ENCODE measurements at places on chromosomes 11 and 22.

DNA sequence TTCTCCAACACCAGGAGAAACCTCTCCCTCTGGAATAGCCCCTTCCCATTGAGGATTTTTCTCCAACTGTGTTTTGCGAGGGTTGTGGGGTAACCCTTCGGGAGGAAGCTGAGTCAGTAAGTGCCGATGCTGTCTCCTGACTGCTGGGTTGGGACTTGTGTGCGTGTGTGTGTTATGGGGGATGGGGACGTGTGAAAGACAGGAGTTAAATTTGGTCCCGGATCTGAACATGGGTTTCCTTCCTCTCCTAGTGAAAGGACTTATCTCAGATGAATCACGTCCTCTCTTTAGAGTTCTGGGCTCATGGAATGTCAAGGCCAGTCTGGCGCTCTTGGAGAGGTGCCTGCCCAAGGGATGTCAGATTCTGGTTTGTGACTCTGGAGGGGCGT is 33.3 kb downstream of the KIAA1671 start:
- no peak for DNase-seq

- DNase-seq: no peak
Observed at GRCh38 chr11:68574308-68574707, 110.0 kb upstream of the GAL start.

DNA sequence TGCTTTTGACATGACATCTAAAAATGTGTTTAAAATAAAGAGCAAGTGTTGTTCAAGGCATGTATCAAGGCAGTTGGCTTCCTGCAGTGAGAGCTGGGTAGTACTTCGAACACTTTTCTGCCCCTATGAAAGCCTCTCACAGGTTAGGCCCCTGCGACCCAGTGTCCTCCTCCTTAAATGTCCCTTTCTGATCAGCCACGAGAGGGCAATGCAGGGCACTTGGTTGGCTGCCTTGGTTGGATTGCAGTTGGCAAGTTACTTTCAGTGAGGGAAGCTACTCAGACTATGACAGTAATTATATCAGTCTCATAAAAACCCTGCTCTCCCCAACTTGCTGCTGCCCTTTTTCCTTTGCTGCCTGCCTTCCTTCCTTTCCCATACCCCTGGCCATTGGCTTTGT is 743.8 kb downstream of the NTM start:
- DNase-seq: peak; percentile 37

DNA sequence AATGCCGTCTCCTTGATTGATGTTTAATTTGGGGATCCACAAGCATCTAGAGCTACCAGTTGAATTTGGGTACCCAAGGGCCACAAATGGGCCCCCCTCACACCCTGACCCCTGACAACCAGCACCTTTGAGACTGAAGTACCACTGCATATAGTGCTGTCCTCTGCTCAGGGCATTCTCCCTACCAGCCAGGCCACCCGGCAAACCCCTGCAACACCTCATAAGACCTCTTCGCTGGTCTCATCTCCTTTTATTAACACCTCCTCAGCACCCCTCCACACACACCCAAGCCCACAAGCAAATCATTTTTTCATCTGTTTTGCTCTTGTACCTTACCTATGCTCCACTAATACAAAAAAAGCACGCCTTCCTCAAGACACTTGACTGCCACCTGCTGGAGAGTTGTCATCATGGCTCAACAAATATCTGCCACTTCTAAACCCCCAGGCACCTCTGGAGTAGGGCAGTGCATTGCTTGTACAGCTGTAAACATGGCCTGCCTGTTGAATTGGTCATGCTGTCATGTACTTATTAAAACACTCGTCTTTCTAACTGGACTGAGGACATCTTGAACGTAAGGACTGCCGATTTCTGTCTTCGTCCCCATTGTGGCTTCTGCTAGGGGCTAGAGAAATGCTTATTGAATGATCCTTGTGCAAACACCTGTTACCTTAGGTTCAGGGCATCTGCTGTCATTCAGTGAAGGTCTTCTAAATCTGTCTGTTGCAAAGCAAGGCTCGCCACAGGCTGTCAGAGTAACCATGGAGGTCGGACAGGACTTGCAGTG is 66.5 kb downstream of the BMAL1 start:
- peak; percentile 79 for DNase-seq

DNA sequence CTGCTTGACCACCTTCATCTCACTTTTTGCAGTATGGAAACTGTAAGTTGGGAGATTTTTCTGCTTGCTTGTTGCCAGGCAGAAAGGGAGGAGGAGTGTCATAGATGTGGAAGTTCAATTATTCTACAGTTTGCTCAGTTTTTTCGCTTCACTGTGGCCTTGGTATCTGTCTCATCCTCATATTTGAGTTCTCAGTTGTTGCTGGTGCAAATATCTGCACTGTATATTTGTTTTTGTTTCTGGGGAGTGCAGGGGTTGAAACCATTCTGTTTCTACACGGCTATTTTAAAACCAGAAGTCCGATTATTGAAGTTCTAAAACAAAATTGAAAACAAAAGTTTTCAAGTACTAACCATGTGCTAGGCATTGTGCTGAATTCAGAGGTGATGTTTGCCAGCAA is 153.4 kb downstream of the JRKL start:
- no peak for DNase-seq

- DNase-seq: no peak
Observed at GRCh38 chr11:75907906-75908527, 93.0 kb downstream of the UVRAG start.

GRCh38 chr22:18970948-18971315 is 34.8 kb upstream of the PRODH start:
- DNase-seq: no peak

- no peak for DNase-seq
Observed at GRCh38 chr11:14898355-14898754, 6.3 kb upstream of the CYP2R1 start.
